ENCODE measurements at places on chromosomes 5 and 9.

- DNase-seq, result no peak
These were observed 27.7 kb upstream of the TRIO start for GRCh38 chr5:14115323-14115895.

DNA sequence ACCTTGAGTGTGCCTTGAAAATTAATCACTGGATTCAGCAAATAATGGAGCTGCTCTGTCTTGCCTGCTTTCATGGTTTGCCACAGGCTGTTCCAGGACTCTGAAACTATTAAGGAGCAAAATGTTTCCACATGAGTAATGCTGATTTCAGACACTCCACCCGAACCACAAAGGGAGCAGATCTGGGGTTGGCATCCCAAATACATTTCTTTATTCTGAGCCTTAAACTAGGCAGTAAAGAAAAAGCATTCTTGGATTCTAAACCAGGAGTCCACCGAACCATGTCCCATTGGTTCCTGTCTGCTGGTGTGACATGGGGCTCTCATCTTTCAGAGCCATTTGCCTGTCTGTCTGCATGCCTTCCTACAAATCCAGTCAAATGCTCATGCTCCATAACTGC is 10.1 kb upstream of the C1QTNF3 start:
- no peak for DNase-seq

- DNase-seq, result no peak
These were observed 359.5 kb downstream of the CETN3 start for GRCh38 chr5:90050103-90050502.

- no peak for DNase-seq
These were observed 3.3 kb downstream of the SLC23A1 start for GRCh38 chr5:139379626-139380449.

Measured in frontal cortex (tissue), 4 donors.